ENCODE measurements at places on chromosomes 6 and 20.

GRCh38 chr6:96522465-96523009 lies 931 bp downstream of the UFL1 start:
- no peak for DNase-seq

DNA sequence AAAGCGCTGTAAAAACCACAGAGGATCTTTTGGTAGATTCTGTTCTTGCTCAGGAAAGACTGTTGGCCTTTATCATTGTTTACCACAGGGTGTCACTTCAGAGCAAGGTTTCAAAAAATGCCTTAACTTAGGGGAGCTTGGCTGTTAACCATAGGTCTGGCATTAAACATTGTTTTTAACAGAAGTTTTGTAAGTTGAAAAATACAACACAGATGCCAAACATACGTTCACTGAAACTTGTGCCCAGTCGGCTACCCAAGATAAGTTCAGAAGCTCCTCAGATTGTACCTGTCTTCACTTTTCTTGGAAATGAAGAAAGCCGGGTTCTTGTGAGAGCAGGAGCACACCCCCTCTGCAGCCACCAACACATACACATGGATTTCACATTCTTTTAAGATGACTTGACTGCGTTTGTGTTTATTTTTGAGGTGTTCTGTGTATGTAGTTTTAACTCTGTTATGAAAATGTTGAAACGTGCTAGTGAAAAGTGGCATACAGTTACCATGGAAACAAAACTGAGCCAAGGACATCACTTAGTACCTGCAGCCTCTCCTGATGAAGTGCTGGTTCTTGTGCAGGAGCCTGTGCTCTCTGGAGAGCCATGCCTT lies 64.9 kb downstream of the SYCP2L start:
- DNase-seq, result no peak

DNA sequence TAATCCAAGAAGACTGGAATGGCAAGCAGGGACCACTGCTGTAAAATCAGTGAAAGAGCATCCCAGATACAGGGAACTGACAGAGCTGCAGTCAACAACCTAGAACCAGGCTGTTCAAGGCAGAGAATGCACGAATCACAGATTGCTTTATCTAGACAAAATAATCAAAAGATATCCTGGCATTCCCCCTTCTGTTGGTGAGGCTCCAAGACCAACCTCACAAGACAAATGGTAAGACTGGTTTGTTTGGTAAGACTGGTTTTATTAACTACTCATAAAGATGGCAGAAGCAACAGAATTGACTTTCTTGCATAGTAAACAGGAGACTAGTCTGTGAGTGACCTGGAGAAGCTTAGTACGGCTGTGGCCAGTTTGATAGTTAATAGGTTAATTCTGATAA lies 88.8 kb upstream of the AHI1 start:
- DNase-seq, result no peak

DNA sequence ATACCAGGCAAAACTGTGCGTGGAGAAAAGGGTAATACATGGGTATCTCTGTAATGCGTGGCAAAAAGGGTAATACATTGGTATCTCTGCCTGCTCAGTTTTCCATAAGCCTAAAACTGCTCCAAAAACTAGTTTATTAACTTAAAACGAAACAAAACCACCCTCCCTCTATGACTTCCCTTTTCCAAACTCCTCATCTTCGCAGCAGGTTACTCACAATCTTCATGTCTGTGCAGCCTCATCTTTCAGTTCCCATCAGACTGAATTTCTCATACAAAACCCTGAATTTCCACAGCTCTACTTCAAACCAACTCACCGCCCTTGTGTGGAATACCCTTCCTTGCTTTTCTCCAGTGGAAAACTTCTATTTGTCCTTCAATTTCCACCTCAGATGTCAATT lies 199.4 kb downstream of the PHACTR1 start:
- DNase-seq, result no peak

- DNase-seq, result no peak
Observed at GRCh38 chr6:2258112-2258511, 12.7 kb upstream of the GMDS start.

DNA sequence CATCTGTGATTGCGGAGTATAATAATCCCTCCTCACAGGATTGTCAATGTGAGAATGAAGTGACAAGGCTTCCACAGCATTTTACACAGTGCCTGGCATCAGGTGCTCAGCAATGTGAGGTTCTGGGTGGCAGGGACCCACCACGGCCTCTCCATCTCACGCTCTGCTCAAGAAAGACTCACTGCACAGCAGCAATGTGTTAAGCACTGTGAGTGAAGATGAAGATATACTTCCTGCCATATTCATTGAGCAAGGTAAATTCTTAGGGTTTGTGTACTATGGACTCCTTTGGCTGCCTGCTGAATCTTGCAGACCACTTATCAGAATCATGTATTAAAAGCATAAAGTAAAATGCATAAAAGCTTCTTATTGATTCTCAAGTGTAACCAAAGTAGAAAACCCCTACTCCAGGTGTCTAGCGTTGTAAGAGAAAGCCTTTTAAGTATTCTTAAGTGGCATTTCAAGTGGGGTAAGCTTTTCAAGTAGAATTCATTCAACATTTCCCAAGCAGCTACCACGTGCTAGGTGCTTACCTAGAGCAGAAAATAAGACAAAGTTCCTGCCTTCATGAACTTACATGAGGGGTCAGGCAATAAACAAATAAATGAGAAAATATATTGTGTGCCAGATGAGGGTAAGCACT lies 17.0 kb upstream of the MEP1A start:
- DNase-seq, result no peak

GRCh38 chr6:79778816-79779215 lies 147.7 kb downstream of the SH3BGRL2 start:
- no peak for DNase-seq

DNA sequence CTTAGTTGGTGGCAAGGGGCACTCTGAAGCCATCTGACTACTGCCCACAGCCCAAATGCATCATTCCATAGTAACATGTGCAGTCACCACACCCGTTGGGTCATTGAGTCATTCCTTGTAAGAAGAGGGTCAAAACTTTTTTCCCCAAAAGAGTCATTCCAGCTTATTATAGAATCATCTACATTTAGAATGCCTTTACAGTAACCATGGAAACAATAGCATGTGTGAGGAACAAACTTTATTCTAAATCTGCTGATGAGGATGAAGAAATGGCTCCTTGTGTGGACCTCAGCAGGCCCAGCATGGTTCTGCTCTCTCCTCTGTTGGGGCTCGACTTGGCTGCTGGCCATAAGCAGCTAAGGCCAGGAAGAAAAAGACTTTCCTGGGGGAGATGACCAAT lies 111.2 kb upstream of the PTPRT start:
- DNase-seq, result no peak

GRCh38 chr20:61140576-61140975 lies 111.5 kb upstream of the CDH4 start:
- no peak for DNase-seq

GRCh38 chr6:155493026-155493693 lies 37.5 kb upstream of the NOX3 start:
- DNase-seq, result no peak

DNA sequence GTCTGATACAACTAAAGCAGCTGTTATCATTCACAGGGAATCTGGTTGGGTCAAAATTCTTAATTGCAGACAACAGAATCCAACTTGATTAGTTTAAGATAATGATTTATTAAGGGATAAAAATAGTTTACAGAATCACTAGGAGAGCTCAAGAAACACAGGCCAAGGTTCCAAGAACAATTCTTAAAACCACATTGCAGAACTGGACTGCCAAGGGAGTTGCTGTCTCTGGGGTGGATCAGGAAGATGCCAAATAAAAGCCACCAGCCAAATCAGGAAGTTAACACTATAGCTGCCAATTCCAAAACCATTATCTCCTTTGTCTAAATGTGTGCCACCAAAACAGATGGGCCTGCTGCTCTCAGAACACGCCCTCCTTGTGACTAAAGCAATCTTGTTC lies 53.7 kb downstream of the NUDT3 start:
- no peak for DNase-seq

DNA sequence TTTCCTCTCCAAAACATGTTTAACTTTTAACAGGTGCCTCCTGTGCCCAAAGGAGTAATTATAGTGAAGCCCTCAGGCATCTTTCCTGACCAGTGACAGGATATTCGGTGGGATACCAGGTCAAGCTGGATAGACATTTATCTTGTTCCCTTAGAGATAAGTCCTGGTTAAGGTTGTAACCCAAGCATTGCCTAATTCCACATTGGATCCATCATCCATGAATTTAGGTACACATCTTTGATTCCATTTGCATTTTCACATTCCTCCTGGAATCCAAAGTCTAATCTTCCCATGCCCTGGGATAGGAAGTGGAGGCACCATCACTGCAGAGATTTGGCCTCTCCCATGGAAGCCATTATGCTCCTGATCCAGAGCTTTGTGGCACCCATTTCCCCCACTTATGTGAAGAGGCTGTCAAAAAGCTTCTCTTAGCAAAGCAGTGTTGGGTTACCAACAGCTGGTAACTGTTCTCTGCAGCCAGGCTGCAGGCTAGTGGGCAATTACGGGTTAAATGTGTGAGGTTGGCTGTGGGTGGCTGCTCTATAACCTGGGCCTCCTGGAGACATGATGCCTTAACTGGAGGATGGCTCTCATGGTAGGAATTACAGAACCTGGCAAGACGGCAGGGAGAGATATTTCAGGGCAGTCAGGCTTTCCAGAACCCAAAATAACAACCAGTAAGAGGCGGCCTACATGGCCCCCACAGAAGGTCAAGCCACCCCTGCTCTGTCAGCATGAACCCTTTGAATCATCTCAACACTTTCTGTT lies 96.9 kb upstream of the VGLL2 start:
- DNase-seq, result no peak

DNA sequence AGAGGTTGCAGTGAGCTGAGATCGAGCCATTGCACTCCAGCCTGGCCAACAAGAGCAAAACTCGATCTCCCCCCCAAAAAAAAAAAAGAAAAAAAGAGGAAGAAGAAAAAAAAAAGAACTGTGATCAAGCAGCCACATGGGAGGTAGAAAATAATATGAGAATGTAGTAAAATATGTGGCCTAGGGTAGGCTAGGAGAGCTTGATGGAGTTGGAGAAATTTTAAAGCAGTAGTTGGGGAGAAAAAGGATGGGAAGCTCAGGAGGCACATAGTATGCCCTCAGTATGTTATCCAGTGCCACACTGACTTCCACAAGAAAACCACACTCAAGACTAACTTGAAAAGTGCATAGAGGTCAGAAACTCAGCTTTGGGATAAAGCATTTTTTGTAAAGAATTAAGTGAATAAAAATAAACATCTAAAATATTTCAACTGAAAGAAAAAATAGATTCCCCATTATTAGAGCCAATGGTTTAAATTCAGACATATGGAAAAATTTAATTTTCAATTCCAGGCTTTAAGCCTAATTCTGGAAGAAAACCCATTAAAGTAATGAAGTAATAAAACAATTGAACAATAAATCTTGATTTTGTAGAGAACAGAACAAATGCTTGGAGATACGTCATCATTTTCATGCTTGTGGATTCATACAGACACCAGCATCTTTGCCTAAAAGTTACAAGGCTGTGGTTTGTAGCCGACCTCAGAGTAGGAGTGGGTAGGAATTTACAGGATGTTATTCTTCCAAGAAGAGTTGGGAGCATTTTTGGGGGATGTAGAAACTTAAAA lies 34.7 kb downstream of the PLEKHG1 start:
- no peak for DNase-seq

DNA sequence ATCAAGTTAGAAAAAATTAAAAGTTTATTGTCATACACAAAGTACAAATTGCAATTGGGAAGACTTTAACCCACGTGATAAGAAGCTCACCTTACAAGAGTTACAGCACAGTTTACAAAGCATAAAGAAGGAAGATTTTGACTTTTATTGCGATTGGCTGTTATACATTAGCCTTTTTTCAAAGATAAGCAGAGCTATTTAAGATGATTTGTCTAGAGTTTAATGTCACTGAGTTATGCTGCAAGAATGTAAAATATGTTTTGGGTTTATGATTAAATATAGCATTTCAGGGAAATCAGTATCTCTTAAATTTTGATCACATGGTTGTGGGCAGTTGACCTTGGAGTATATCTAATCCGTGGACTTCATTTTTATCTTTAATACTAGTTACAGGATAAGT lies 664.2 kb upstream of the PTCHD4 start:
- DNase-seq, result no peak

- DNase-seq, result no peak
Observed at GRCh38 chr6:139914910-139915309, 540.5 kb upstream of the CITED2 start.

DNA sequence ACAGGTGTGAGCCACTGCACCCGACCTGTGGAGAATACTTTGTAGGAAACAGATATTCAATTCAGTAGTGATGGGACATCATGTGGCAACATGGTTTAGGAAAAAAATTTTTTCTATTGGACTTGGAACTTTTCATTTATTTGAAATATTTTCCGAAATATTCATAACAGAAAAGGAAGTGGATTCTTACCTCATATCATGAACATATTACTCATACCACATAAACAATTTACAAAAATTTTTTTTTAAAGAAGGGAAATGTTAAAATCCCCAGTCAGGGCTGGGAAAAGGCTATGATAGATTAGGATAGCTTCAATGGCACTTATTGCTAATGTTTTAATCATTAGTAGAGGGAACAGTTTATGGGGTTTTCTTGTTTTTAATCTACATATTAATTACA lies 6.8 kb upstream of the ALDH8A1 start:
- no peak for DNase-seq

GRCh38 chr20:2234598-2235191 lies 61.1 kb upstream of the TGM3 start:
- no peak for DNase-seq
